Mesothelial cell of epicardium (in vitro differentiated cells): ENCODE measurements at places on chromosomes 1 and 21.

DNA sequence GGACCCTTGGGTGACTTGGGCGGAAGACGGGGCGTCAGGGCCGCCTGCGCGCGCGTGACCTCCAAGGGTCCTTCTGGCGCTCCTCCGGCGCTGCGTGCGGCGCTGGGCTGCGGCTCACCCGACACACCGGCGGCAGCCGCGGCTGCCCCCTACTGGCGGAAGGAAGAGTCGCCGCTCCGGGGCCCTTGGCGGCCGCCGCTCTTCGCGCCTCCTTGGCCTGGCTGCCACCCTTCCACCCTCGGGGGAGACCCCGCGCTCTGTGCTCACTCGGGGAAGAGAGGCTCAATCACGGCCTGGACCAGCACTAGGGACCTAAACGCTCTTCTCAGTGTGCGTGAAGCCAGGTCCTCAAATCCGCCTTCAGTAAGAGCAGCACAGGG is 89.7 kb downstream of the DMRTA2 start:
- DNase-seq, result peak; percentile 34

GRCh38 chr21:33780631-33781030 is 135.0 kb downstream of the ATP5PO start:
- no peak for DNase-seq

- peak; percentile 90 for DNase-seq
Observed at GRCh38 chr1:32753532-32754316, 51.2 kb upstream of the SYNC start.

GRCh38 chr1:21638531-21639341 is 30.4 kb downstream of the RAP1GAP start:
- no peak for DNase-seq

GRCh38 chr1:67608661-67609576 is 76.1 kb upstream of the GADD45A start:
- no peak for DNase-seq

- DNase-seq, result no peak
Observed at GRCh38 chr1:226029093-226029496, 30.0 kb upstream of the SDE2 start.

GRCh38 chr21:37200641-37201480 is 66.3 kb downstream of the VPS26C start:
- no peak for DNase-seq

- no peak for DNase-seq
Observed at GRCh38 chr1:202069662-202070061, 53.1 kb upstream of the GPR37L1 start.

DNA sequence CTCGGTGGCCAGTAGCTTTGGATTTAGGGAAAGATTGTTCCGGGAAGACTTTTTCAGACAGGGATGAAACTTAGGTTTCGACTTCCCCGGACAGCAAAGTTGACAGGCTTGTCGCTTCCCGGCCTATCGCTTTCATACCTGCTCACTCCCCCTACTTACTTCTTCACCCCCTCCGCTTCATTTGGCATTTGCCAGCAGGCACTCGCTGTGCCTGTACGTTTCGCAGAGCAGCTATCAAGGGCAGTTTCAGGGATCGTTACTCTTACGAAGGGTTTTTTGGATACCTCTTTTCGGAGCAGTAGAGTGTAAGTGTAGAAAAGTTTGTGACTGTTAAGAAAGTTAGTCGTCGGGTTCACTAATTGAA is 393 bp downstream of the BLZF1 start:
- DNase-seq, result no peak

- DNase-seq, result peak; percentile 74
Observed at GRCh38 chr1:76074321-76075187, at the start of gene ST6GALNAC3. ST6GALNAC3 (plus strand) TSS chr1:76074746.

DNA sequence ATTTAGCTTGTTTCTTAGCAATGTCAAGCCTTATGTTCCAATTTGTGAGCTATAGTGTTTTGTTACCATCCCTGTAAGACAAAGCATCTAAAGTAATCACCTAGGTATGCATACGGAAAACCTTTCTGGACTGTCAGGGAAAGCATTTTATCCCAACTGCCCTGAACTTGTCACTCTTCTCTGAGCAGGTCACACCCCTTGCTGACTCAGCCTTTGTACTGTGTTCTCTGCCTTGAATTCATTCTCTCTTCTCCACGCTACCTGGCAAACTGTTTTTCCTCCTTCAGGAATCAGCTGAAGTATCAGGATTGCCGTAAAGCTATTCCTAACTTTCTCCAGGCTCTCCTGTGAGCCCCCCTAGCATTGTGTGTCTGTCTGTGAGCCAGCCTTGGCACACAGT is 54.2 kb downstream of the PBX1 start:
- DNase-seq, result no peak

DNA sequence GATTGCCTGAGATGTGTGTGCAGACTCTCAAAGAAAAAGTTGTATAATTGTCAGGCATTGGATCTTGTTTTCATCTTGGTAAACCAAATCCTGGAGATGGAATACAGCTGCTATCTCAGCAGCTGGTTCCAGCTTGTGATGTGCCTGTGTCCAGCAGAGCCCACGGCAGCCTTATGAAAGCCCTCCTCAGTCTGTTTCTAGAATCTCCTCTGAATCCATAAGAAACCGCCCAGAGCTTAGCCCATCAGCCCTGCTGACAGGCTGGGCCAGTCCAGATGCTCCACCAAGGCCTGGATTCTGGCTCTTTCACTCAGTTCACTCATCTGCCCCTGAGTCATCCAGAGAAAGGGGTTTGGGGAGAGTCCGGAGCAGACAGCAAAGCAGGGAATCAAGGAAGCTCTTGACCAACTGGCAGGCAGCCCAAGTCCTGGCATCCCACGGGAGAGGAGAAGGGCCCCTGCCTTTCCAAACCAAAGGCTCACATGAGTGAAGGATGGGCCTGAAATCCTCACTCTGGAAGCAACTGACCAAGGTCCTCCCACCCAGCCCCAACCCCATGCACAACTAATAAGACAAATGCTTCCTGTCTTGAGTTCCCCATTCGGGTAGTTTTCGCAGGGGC is 45.7 kb downstream of the NAV1 start:
- DNase-seq, result no peak

DNA sequence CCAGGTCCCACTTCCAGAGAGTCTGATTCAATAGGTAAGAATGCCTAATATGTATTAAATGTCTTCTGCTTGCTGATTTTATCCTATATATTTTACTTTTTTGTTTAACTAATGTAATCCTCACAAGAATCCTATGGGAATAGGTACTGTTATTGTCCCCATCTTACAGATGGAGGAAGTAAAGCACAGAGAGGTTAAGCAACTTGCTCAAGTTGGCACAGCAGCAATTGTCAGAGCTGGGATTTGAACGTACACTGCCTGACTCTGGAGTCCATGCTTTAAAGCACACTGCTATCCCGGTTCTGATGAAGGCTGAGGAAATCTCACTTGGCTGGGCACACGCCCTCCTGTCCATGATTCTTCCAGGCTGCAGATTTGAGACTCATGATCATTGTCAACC is 62.8 kb downstream of the IGSF21 start:
- no peak for DNase-seq

DNA sequence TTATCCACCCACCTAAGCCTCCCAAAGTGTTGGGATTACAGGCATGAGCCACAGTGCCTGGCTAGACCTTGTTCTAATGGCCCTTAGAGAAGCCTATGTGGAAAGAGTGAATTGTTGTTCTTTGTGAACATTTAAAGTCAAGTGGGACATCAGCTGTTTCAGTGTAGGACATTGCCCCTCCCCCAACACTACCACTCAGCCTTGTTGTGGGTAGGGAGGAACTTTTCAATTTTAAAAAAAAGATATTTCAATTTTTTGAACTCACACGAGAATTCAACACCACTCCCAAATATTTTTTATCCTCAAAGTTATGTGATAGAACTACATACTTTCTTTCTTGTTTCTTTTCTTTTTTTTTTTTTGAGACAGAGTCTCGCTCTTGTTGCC is 36.7 kb upstream of the TMEM222 start:
- DNase-seq, result no peak

DNA sequence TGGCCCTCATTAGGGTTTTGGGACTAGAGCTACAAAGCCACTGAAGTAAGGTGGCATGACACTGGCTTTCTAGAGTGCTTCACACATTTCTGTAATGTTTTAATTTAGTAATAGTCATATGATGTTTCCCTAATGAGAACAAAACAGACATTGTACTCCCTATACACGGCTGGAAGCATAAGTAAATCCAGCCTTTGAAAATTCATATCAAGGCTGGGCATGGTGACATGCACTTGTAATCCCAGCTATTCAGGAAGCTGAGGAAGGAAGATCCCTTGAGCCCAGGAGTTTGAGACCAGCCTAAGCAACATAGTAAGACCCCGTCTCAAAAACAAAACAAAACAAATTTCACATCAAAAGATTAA is 7.4 kb downstream of the USP48 start:
- DNase-seq, result no peak

DNA sequence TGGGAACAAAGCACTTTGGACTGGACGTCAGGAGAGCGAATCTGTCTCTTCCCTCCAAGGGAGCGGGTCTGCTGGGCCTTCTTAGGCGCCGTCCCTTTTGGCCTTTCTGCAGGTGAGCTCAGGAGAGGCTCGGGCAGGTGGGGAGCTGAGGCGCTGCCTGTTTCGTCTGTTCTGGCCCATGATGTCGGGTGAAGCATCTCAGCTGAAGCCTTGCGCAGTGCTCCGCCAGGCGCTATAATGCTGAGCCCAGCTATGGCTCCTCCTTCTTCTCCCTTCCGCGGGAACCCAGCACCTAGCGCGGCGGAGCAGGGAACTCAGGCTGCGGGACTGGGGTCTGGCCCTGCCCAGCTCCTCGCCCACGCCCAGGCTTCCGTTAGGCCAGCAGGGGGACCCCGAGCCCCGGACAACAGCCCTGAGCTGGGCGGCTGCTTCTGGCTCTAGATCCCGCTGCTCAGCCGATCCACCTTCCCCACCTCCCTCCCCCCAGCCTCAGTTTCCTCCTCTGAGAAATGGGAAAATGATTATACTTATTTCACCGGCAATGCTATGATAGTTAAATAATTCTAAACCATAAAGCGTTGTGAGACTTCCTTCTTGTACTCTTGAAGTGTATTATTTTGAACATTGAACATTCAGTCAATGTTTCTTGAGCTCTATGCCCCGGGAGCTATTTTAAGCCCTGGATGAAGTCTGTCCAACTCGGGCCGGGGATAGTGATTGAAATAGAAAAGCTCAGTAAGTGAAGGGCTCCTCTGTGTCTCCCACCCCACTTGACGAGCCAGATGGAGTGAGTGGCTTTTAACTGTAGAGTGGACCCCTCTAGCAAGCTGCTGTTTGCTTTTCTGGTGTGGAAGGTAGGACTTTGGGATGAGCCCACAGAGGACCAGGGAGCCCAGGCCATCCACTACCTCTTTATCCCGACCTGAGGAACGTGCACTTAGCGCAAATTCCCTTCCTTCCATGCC is 9.6 kb upstream of the ADORA1 start:
- peak; percentile 74 for DNase-seq

- DNase-seq, result no peak
Observed at GRCh38 chr21:44910229-44911067, 10.3 kb downstream of the ITGB2 start.

DNA sequence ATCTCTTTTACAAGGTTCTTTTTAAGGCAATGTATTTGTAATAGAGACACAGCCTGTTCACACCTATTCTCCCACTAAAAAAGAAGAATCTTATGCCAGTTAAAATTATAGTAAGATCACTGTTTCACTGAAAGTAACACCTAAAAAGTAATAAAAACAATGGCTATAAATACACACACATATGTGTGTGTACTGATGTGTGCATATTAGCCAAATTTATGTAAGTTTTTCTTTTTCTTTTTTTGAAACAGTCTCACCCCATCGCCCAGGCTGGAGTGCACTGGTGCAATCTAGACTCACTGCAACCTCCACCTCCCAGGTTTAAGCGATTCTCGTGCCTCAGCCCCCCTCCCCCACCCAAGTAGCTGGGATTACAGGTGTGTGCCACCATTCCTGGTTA is 56.8 kb upstream of the SLC30A10 start:
- no peak for DNase-seq

DNA sequence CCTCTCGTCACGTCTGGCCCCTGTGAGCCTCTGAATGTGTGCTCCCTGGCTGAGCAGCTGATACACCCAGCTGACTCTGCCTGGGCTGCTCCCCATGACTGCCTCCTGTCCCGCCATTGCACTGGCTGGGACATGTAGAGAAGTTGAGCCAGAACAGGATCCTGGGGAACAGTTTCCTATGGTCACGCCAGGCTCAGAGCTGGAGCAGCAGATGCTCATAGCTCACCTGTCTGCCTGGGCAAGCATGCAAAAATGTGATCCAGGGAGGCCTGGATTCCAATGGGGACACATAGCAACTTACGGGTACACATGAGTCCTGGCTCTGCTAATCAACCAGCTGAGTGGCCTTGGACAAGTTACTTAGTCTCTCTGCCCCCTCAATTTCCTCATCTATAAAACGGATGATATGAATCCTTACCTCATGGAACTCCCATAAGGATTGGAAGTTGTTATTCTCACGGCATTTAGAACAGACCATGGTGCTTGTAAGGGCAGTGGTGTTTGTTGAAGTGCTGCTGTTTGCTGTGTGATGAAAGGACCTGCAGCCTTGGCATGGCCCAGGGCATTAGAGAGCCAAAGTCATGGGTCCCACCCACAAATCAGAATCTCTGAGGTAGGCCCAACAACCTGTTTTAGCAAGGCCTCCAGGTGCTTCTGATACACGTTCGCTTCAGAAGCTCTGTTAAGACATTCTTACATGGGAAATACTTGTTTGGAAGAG is 150.3 kb upstream of the VANGL1 start:
- DNase-seq, result no peak

DNA sequence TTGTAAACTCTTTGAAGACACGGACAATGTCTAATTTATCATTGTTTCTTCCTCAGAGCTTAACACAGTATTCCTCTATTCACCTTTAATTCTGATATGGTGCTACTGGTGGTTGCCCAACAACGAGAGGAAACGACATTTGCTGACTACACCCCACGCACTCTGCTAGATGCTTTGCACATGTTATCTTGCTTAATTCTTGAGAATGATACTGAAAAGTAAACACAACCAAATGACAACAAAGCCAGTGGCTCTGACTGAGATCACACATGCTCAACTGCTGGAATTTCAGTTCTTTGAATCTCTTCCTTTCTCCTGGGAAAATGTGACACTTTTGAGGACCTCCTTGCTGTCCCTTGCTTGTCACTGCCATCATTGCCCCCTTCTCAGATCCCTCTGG is 37.2 kb upstream of the DDAH1 start:
- no peak for DNase-seq

- DNase-seq, result no peak
Observed at GRCh38 chr1:154176337-154176736, 15.6 kb downstream of the TPM3 start.

DNA sequence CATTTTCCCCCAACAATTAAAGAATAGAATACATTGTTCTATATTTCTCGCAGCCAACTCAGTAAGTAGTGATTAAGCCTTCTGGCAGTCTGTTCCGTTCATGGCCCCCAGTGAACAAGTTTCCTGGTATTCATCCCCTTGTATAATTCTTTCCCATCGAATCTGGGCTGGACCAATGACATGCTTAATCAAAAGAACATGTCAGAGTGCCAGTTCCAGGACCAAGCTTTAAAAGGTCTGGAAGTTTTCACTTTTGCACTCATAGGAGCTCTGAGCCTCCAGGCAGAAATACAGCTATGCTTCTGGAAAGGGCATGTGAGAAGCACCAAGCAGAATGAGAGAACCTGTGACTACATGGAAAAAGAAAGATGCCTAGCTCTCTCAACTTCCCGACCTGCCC is 22.5 kb upstream of the DPYD start:
- DNase-seq, result no peak
